HT1080 (cell line): ENCODE measurements at places on chromosomes 2 and 18. TPM values are rescaled to one million over a fixed set of nuclear protein-coding genes. Genes with fewer than 3 reads are reported as not detected.

The RFTN2 gene
- not detected in 2 replicates for total RNA-seq

The STEAP3 gene
- 67.8 and 87.6 TPM in 2 replicates for total RNA-seq

The IL37 gene
- not detected in 2 replicates for total RNA-seq

The PLCL1 gene
- total RNA-seq, result 0.07 and 0.16 TPM in 2 replicates

The DSG2 gene
- total RNA-seq, result 25.1 and 30.0 TPM in 2 replicates

The SKA1 gene
- total RNA-seq, result 40.5 and 43.1 TPM in 2 replicates

The ASXL2 gene
- total RNA-seq, result 13.2 and 13.9 TPM in 2 replicates

The UGT1A4 gene
- total RNA-seq, result not detected in 2 replicates

The MATN3 gene
- 0.07 and 0.47 TPM in 2 replicates for total RNA-seq

The STARD6 gene
- total RNA-seq, result not detected in 2 replicates

The USP37 gene
- 7.7 and 8.7 TPM in 2 replicates for total RNA-seq
